ENCODE measurements at places on chromosomes 2 and 18.

DNA sequence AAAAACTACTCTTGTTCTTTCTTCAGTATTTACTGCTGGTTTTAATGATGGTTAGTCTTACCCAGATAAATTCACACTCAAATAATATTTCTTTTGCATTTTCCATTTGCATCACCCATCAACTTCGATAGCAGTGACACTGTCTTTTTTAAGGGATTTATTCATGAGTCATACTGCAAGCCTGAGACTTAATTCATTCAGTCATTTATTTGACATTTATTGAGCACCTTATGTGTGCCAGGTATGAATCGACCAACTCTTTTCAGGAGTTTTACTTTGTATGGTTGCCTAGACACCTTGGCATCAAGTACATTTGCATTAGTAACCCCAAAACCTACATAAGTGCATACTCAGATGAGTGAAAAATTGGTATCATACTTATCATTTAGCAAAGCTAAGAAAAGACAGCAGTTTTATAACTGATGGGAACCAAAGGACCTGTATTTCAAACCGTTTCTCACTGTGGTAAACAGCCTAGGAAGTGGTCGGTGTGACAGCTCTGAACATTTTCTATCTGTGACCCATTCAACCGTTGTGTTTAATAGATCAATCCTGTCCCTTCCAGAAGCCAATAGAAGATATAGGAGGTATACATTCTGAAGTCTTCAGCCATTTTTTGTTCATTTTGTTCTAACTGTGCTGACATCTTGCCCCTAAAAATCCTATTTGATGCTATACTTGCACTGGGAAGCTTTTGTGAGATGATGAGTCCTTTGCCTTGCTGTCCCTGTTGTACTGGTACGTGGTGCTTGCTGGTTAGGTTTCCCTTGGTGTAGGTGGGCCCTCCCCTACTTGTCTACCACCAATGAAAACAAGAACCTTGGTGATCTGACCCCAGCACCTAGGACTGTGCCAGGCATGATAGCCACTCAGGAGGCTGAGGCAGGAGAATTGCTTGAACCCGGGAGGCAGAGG is 484.7 kb upstream of the RAB12 start:
- DNase-seq: no peak

- no peak for DNase-seq
Observed at GRCh38 chr2:127170452-127171197, 49.5 kb downstream of the CYP27C1 start.

DNA sequence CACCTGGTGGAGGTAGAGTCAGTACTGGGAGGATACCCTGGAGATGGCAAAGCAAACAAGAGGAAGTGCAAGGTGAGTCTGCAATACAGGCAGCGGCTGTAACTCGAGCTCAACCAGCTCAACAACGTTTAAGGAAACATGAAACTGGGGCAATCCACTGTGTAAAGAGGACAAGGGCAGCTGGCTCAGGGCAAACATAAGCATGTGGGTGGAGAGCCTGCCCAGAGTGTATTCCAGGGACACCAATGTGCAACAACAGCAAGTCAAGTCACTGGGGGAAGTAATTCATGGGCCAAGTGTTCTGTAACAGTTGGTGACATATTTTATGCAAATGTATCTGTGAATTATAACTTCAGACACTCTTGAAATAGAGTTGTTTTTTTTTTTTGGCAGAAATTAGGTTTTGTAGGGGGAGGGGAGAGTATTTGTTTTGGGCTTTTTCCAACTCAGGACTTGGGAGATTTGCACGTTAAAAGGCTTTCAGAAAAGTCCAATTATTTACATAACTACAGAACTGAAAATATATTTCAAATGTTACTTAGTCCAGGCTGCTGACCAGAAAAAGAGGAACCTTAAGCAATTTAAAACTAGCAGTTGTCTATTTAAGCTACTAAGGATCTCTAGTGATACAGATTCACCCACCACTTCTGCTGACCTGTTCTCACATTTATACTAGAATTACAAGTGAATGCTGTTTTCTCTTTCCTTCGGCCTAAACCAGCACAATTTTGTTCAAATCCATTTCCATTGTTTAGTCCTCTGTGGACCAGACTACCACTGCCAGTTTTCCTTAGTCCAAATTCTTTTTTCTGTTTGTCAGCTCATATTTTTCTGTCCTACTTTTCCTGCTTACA is 18.6 kb downstream of the NRXN1 start:
- DNase-seq: peak; percentile 100

- DNase-seq: no peak
Observed at GRCh38 chr2:159457589-159457988, 158.8 kb downstream of the BAZ2B start.

- no peak for DNase-seq
Observed at GRCh38 chr2:231470246-231470900, 6.1 kb upstream of the NCL start.

DNA sequence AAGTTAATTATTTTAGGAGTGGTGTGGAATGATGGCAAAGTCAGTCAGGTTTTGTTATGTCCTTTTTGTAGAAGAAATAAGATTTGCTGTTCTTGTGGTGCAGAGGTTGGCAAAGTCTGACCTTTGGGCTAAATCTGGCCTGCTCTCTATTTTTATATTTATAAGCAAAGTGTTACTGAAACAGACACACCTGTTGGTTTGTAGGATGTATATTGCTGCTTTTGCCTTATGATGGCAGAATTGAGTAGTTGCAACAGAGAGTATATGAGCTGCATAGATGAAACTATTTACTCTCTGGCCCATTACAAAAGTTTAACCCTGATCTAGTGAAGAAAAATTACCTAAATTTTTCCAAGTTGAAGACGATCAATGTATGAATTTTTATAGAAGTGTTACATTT is 34.1 kb upstream of the KCNJ13 start:
- no peak for DNase-seq

GRCh38 chr2:4221434-4221833 is 518.1 kb downstream of the DCDC2C start:
- DNase-seq: no peak

DNA sequence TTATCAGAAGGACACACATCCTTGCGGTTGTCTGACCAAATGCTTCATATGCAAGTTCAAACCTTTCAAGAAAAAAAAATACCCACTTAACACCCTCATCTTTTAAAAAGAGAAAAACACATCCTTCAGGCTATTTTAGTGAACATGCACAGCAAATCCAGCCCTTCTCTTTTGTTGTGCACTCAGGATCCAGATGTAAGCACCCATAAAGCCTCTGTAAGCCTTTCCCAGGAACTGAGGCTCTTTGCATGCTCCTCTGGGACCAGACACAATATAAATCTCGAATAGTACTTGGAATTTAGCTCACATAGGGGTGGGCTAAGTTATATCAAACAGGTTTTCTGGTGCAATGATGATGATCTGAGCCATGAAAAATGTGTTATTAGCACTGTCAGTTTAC is 308.8 kb upstream of the FAM98A start:
- DNase-seq: no peak

DNA sequence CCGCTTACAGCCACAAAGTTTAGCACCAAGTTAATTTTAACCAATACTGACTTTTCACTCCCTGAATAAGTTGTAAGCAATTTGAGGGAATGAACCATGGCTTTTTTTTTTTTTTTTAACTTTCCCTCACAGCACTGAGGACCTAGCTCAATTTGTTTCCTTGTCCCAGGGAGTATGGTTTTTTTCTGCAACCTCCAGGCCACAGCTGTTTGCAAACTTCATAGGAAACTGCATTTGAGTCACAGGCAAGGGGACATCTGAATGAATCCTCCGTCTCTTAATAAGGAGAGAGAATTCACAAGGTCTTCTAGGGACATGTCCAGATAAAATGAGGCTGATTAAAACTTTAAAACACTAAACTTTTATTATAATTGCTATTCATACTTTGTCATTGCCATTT is 181.5 kb downstream of the GFPT1 start:
- DNase-seq: no peak

GRCh38 chr2:20582600-20583221 is 68.2 kb downstream of the HS1BP3 start:
- no peak for DNase-seq

DNA sequence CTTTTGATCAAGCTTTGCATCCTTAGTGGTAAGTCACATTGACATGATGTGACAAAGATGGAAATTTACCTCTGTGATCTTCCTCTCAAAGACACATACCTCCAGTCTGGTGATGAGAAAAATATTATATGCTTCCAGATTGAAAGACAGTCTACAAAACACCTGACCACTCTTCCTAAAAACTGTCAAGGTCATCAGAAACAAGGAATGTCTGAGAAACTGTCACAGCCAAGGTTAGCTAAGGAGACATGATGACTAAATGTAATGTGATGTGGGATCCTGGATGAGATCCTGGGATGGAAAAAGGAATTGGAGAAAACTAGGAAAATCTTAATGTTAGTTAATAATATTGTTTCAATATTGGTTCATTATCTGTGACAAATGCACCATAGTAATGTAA is 226.6 kb upstream of the ST6GAL2 start:
- no peak for DNase-seq

- peak; percentile 7 for DNase-seq
Observed at GRCh38 chr2:78431241-78431640, 594.3 kb upstream of the REG3G start.

DNA sequence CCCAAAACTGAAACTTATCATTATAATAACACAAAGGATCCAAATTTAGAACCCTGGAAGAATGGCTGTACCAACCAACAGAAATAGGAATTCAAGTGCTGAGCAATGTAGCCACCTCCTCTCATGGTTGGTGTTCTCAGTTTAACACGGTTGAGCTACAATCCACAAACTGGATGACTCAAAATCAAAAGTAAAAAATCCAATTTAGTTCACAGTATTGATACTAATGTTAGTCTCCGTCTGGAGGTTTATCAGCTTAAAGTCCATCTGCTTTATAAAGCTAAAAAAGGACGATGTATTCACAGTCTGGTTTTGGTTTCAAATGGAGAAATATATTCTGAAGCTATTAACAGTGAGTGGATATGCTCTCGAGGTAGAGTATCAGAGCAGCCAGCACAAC is 40.5 kb downstream of the CNTNAP5 start:
- DNase-seq: no peak

GRCh38 chr2:136246086-136246669 is 128.2 kb upstream of the CXCR4 start:
- DNase-seq: no peak

- DNase-seq: no peak
Observed at GRCh38 chr2:151043484-151043883, 218.2 kb downstream of the RBM43 start.

- peak; percentile 79 for DNase-seq
Observed at GRCh38 chr18:10121786-10122515, 208.1 kb downstream of the VAPA start.

- DNase-seq: peak; percentile 19
Observed at GRCh38 chr2:85811180-85812093, 57.6 kb downstream of the ATOH8 start.

GRCh38 chr2:118291251-118291880 is 203.1 kb downstream of the INSIG2 start:
- no peak for DNase-seq

- no peak for DNase-seq
Observed at GRCh38 chr2:239517686-239518085, 116.9 kb upstream of the HDAC4 start.

DNA sequence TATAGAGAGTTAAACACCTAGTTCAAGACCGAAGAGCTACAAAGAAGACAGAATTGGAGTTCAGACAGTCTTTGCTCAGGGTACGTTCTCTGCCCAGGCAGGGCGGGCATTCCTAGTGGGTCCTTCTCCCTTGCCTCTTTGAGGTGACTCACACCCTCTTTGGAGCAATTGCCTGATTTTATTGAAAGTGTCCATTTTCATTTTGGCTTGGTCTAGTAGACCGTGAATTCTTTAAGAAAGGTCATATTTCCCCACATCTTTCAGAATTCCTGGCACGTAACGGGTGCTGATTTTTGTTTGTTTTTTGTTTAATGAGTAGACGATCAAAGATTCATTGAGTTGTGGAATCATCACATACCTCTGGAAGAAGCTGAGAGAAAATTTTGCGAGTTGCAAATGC is 871.5 kb downstream of the RNF144A start:
- DNase-seq: no peak

- DNase-seq: no peak
Observed at GRCh38 chr2:72755647-72756423, 70.0 kb downstream of the EXOC6B start.

DNA sequence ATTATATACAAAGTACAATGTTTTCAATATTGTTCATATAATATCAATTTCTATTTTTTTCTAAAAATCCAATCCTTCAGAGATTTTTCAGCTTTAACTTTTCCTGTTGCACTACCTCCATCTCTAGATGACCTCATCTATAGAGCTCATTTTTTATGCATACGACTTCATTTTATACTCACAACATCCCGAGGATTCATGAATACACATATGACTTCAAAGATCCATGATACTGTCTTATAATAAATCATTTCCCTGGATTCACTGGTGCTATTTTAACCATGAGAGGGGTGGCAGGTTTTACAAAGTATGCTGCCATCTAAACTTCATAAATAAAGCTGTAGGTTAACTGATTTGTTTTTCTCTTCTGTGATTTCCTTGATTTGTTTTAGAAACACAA is 694.6 kb downstream of the EPHA4 start:
- DNase-seq: no peak

- DNase-seq: no peak
Observed at GRCh38 chr2:55229221-55229620, 2.9 kb downstream of the CLHC1 start.

- DNase-seq: no peak
Observed at GRCh38 chr18:3500016-3500415, 50.0 kb downstream of the TGIF1 start.

- DNase-seq: no peak
Observed at GRCh38 chr18:3186678-3187658, 32.8 kb downstream of the MYOM1 start.

DNA sequence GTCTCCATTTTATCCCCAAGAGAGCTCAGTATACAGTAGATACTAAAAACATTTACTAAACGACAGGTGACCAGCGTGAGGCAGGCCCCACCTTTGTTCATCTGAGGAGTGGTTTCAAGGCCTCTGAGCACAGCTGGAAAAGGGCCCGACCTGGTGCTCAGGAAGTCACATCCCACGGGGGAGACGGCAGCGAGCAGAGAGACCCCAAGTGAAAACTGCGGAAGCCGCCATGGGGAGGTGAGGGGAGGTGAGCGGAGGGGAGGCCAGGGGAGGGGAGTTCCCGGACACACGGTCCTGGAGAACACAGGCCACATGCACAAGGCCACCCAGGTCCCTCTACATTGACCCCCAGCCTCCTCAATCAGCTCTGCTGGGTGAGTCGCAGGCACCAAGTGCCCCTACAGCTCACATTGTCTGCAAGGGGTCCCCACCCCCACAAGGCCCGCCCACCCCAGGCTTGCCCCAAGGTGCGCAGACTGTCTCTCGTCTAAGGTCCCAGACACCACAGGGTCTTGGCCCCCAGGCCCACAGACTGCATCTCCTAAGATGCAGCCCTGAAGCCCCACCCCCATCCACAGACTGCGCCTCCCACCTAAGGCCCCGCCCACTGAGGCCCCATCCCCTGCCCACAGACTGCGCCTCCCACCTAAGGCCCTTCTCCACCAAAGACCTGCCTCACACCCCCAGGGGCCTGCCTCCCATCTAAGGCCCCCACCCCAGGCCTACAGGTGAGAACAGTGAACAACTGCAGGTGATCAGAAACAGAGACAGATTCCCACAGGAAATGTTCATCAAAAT is 19.1 kb downstream of the PARD6G start:
- DNase-seq: no peak

GRCh38 chr2:200905618-200906296 is 16.6 kb downstream of the NIF3L1 start:
- DNase-seq: peak; percentile 21
